ENCODE measurements at places on chromosomes 6 and 20.
A peak's percentile ranks its signal among the peaks of the same experiment; 100 is the strongest.

DNA sequence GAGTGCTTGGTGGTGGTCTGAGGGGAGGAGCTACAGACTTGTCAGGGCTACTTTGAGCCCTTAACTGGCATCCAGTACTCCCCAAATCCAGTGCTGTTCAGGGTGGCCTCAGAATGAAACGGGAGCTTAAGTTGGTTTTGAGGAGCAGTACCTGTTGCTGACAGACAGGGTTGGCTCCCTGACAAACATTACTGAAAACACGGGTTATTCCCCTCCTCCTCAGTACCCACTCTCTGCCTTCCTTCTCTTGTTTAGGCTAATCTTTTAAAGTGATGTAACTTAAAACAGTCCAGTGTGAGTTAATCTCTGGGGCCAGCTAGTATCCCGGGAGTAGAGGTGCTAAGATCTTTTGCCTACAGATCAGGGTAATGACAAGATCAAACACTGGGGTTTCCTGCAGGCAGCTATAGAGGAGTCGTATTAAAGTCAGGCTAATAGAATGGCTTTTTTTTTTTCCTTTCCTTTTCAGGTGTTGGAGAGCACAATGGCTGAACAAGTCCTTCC, 3.7 kb downstream of the TNFAIP3 start:
- DNase-seq = peak; percentile 43

GRCh38 chr20:23255106-23255505, 95.5 kb upstream of the NXT1 start:
- DNase-seq = no peak

- DNase-seq = no peak
Measured at GRCh38 chr6:74979065-74979766, 226.6 kb downstream of the COL12A1 start.

- no peak for DNase-seq
Measured at GRCh38 chr6:119138906-119139541, 60.6 kb upstream of the FAM184A start.

DNA sequence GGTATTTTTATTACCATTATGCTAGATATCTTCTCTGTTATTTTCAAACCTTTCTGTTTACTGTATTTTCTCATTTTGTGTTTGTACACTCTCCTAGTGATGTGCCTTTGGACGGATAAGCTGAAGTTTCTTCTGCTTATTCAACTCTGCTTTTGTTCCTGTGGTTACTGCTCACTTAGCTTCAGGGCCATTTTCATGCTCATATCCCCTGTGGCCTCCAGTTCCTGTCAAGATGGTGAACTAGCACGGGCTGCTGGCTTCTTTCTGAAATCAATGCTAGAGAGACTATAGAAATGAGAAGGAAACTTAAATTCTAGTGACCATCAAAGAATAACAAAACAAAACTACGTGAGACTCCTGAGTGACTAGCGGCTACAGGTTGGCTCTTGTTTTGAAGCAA, 6.8 kb upstream of the CST8 start:
- DNase-seq = no peak

- no peak for DNase-seq
Measured at GRCh38 chr20:46801003-46801702, 91.7 kb downstream of the SLC2A10 start.

GRCh38 chr20:10674684-10675449, 1.1 kb upstream of the JAG1 start:
- DNase-seq = peak; percentile 61

GRCh38 chr20:20593447-20594170, 118.8 kb downstream of the RALGAPA2 start:
- DNase-seq = peak; percentile 44

- DNase-seq = no peak
Measured at GRCh38 chr6:138662471-138662870, 111.1 kb upstream of the CCDC28A start.

- peak; percentile 65 for DNase-seq
Measured at GRCh38 chr6:151014404-151015100, 149.1 kb downstream of the MTHFD1L start.

- DNase-seq = no peak
Measured at GRCh38 chr20:50710492-50711063, 19.2 kb upstream of the RIPOR3 start.

- no peak for DNase-seq
Measured at GRCh38 chr6:17714177-17714576, 7.5 kb upstream of the NUP153 start.

GRCh38 chr6:88208726-88209125, 42.6 kb upstream of the CNR1 start:
- no peak for DNase-seq

DNA sequence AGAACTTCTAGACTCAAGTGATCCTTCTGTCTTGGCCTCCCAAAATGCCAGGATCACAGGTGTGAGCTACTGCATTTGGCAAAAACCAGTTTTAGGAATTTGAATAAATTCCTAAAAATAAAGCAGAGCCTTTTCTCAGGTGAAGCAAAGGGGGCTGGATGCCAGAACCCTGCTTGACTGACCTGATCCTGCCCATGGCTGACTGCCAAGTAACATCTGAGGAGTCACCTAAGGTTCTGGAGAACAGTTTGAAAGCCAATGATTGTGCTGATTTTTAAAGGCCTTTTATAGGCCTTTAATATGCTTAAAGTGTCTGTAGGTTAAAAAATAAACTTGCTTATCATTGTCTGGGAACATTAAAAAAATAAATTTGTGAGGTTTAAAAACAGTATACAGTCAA, 14.1 kb upstream of the ZSCAN12 start:
- DNase-seq = no peak

- DNase-seq = no peak
Measured at GRCh38 chr6:129691043-129691640, 18.8 kb downstream of the ARHGAP18 start.

- no peak for DNase-seq
Measured at GRCh38 chr6:33192671-33193602, 670 bp upstream of the COL11A2 start.

GRCh38 chr6:118391086-118391485, 157.0 kb upstream of the PLN start:
- no peak for DNase-seq

DNA sequence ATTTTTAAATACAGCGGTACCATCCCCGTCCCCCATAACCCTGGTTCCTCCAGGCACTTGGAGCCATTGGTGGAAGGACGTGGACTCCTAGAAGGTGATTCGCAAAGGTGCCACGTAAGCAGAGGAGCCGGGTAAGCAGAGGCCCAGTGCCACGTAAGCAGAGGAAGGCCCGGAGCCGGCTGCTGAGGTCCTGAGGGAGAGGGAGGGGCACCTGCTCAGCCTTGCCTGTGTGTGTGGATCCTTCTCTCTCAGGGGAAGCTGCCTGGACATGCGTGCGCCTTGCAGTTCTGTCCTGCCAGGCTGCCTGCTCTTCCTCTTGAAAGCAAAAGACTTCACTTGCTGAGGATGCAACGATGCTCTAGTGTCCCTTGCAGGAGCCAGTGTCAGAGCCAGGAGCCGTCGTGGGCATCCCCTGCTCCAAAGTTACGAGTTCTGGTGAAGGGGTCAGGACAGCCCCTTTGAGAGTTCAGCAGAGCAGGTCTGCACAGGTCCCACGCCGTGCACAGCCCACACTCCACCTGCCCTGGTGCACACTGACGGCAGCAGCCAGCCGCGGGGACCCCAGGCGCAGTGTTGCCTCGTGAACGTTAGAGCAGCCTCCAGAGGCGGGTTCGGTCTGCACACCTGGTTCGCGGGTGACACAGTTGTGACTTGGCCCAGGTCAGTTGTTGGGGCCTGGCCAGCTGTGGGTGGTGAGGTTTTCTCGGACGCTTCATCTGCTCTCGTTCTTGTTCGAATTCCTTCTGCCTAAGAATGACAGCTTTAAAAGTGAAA, 1.9 kb upstream of the NKAIN4 start:
- no peak for DNase-seq

DNA sequence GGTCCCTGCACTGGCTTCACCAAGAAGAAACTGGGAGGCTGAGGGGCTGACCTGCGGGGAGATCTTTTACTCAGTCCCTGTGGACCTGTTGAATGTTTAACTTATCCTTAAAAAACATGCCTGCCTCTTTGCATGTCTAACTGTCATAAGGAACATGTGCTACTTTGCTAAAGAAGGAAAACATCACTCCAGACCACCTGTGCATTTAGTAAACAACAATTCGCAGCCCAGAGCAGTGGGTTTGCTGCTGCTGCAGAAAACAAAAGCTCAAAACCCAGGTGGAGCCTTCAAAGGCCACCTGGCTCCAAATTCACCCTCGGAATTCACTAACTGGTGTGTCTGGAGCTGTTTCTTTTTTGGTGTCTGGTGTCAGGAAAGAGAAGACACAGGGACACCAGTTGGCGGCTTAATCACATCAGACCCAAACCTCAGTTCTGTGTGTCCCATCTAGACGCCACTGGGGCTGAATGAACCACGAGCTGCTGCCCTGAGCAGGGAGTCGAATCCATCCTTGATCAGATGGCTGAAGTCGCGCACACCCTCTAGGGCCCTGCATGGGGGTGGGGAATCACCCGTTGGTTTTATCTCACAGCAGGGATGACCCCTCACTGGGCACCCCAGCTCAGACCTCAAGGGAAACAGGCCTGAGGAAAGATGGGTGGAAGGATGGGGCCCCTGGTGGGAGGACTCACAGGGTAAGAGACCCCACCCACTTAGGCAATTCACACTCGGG, 344.3 kb downstream of the PREX1 start:
- DNase-seq = no peak

DNA sequence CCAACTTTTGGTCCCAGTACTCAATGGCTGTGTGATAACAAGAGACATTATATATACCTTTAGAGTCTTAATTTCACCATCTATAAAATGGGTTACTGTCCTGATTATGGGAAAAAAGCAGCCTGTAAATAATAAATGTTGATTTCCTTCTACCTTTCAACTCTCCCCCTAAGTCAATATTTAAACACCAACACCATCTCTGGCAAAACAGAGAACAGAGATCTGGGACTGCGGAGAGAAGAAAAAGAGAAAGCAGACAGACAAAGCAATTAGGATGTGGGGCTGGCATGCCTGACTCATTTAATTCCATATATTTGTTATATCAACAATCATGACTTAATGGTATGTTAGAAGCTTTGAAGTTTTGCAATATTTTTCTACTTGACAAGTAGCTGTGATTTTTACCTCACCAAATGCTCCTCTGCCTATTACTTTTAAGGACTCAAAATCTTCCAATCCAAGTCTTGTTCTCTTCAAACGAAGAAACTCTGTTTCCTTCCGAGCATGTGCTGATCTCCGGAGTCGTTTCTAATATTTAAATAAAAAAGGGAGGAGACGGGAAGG, 23.3 kb downstream of the STK38 start:
- DNase-seq = no peak

DNA sequence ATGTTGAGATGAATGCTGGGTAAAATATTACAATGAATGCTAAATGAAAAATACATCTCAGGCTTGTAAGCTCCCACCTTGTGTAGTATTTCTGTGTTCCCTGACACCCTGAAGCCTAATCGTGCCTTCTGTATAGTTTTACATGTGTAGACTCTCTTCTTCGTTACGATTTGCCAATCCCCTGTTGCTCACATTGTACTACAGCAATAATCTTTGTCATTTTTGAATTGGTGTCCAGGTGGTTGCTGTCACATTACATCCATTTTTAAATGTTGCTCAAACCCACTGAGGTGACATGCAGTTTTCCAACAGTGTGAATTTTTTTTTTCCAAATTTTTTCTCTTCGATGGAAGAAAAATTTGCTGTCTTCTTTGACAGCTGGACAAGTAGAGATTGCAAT, 300.0 kb upstream of the FLRT3 start:
- DNase-seq = no peak

DNA sequence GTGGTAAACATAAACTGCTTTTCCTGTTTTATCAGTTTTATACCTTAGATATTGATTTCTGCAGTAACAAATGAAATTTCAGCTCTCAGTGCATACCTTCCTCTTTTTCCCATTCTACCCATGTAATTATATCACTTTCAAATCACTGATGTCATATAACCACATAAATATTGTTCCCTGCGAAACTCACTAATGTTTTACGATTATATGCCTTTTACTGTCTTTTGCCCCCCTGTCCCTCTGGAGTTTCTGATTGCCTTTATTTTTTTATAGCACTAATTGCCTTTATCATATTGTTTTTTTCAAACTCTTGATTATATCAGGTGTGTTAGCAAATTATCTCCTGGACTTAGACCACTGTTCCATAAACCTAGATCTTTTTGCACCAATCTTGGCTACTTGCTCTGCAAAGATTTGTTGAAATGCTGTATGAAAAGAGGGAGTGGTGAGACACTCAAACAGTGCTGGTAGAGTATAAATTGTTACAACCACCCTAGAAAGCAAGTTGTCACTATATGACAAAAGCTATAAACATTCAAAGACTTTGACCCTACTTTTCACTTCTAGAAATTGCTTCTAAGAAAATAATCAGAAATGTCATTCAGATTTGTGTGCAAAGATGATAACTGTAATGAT, 29.6 kb upstream of the EDN1 start:
- DNase-seq = no peak

GRCh38 chr6:20770773-20771172, 236.5 kb downstream of the CDKAL1 start:
- DNase-seq = no peak

GRCh38 chr20:1034415-1034789, 32.3 kb upstream of the RSPO4 start:
- DNase-seq = no peak

DNA sequence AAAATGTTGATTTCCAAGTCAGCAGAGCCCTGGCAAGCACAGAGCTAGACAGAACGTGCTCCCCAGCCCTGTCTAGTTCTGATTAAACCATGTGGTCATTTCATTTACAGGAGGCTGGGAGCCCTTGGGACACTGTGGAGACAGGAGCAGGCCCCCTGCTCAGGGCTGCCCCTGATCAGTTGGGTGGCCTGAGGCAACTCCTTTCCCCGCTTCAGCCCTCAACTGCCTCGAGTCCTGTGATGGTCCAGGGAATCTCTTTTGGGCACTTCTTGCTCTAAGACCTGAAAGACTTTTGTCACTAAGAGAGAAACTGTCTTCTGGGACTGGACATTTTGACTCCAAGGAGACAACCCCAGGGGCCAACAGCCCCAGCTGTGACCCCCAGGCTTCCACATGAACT, 13.5 kb downstream of the DYNLRB1 start:
- DNase-seq = no peak

- DNase-seq = no peak
Measured at GRCh38 chr6:36598326-36598725, 4.2 kb downstream of the SRSF3 start.

- no peak for DNase-seq
Measured at GRCh38 chr6:112128208-112128607, 40.8 kb downstream of the FAM229B start.

DNA sequence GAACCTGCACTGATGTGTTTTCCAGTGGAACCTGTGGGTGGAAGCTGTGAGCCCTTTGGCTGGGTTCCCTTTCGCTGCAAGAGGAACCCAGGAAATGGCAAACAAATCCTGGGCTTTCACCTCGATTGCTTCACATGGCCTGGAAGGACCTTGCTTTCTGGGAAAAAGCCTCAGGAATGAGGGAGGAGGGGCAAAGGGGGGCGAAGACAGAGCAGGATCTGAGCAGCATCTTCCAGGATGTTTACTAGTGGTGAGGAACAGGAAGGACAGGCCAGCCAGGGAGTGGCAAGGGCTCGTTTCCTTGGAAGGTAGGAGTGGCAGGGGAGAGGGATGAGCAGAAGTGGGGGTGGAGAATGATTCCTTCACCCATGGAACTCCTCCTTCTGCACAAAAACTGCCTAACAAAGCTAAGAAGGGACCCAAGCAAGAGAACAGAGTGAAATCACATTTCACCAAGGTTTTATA, 5.9 kb downstream of the SLC2A10 start:
- DNase-seq = no peak

GRCh38 chr20:14963262-14963663, 625.9 kb upstream of the FLRT3 start:
- DNase-seq = no peak

GRCh38 chr6:163756079-163756478, 341.6 kb downstream of the QKI start:
- no peak for DNase-seq

- no peak for DNase-seq
Measured at GRCh38 chr20:16069389-16070010, 503.7 kb downstream of the KIF16B start.

- DNase-seq = no peak
Measured at GRCh38 chr6:144480473-144480872, 195.3 kb downstream of the UTRN start.

Data from AML-193 (cell line).